ENCODE measurements at places on chromosomes 4 and X.

GRCh38 chr4:19130866-19131265, 1109.3 kb upstream of the LCORL start:
- no peak for DNase-seq

DNA sequence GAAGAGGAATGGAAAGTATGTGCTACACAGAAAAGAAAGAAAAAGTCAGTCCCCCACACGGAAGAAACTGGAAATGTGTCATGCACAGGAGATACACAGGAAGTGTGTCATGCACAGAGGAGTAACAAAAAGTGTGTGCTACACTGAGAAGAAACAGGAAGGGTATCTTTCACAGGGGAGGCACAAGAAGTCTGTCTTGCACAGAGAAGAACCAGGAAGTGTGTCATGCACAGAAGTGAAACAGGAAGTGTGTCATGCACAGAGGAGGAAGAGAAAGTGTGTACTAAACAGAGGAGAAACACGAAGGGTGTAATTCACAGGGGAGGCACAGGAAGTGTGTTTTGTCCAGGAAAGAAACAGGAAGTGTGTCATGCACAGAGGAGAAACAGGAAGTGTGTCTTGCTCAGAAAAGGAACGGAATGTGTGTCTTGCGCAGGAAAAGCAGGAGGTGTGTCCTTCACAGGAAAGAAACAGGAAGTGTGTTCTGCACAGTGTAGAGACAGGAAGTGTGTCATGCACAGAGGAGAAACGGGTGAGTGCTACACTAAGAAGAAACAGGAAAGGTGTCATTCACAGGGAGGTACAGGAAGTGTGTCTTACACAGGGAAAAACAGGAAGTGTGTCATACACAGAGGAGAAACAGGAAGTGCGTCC, 527.2 kb upstream of the PRKX start:
- DNase-seq: no peak

GRCh38 chr4:13481569-13481968, 2.6 kb downstream of the RAB28 start:
- DNase-seq: no peak

- DNase-seq: peak; percentile 11
These were observed 5.6 kb upstream of the CT47C1 start for GRCh38 chrX:119067023-119067739.

GRCh38 chr4:164224871-164225270, 529.1 kb upstream of the SMIM31 start:
- no peak for DNase-seq

DNA sequence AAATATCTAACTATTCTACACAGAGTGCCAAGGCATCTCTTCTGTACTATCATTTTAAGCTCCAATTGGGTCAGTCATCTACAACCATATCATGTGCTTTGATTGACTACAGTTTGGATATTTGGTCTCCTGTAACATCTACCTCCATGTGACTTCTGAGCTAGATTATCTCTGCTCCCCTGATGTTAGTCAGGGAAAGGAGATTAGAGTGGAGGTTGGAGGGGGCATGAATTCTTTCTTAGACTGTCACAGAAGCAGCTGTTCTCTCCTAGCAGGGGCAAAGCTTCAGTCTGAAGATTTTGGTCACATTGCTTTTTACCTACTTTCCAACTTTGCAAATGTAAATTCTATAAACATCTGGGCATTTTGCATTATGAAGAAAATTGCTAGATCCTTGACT, 62.6 kb upstream of the C4orf54 start:
- no peak for DNase-seq

DNA sequence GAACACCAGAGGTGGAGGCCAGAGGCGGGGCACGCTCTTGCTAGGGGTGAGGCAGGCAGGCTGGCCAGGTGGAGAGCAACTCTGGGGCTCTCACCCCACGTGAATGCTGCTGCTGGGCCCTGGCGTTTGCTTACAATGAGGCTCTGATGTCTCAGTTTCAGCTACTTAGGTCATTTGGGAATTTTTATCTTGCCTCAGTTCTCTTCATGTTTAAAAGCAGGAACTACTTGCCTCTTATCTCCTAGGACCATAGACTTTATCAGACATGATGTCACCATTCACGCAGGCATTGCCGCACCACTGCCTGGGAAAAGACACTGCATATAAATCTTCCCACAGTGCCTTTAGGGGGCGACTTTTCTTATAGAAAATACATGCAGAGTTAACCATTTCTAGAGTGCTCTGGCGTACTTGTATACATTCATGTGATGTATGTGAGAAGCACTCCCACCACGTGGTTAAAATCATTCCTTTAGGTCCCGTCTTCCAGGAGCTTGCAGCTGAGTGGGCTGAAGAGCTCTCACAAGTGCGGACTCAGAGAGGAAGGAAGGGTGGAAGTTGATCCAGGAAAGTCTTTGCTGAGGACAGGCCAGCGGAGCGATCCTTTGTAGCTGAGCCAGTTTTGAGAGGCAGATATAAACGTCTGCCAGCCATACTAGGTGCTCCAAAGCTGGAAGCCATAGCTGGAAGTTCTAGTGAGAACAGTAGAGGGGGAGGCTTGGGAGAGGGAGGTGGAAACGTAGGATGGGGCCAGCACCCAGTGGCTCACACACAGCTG, 84.3 kb upstream of the CLDN34 start:
- no peak for DNase-seq

GRCh38 chr4:2261853-2262144, at the start of gene MXD4:
MXD4 (minus strand) TSS chr4:2262109; CDS start chr4:2261980, 129 bp downstream.
- no peak for DNase-seq

DNA sequence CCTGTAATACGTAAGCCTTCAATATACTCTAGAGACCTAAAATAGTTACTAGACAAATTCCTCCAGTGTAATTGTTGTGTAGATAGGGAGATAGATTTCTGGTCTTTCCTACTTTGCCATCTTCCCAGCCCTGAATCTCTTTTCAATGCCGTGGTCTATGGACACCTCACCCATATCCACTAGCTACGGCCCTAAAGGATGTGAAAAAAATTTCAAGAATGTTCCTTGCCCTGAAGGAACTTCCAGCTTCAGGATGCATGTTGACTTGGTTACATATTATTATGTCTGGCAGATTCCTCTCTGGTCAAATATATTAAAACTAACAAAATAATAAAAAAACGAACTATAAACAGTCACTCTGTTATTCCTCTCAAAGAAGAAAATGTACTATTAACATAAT, 52.4 kb upstream of the TSPAN5 start:
- DNase-seq: no peak

GRCh38 chrX:124023838-124024238, 62.3 kb downstream of the STAG2 start:
- no peak for DNase-seq

DNA sequence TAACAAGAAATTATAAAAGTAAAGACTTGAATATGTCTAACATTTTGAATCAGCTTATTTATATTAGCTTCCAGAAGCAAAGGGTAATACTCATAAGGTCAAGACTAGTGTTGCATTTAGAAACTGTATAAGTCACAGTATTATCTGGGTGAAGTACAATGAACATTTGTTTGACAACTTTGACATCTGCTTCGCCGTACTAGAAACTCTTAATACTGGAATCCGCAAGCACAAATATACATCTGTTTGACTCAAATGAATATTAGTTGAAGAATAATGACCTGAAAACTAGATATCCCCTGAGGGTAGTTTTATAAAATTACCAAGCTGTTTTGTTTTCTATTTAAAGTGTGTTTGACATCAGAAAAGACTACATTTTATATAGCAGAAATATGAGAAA, 135.4 kb upstream of the ATOH1 start:
- no peak for DNase-seq

DNA sequence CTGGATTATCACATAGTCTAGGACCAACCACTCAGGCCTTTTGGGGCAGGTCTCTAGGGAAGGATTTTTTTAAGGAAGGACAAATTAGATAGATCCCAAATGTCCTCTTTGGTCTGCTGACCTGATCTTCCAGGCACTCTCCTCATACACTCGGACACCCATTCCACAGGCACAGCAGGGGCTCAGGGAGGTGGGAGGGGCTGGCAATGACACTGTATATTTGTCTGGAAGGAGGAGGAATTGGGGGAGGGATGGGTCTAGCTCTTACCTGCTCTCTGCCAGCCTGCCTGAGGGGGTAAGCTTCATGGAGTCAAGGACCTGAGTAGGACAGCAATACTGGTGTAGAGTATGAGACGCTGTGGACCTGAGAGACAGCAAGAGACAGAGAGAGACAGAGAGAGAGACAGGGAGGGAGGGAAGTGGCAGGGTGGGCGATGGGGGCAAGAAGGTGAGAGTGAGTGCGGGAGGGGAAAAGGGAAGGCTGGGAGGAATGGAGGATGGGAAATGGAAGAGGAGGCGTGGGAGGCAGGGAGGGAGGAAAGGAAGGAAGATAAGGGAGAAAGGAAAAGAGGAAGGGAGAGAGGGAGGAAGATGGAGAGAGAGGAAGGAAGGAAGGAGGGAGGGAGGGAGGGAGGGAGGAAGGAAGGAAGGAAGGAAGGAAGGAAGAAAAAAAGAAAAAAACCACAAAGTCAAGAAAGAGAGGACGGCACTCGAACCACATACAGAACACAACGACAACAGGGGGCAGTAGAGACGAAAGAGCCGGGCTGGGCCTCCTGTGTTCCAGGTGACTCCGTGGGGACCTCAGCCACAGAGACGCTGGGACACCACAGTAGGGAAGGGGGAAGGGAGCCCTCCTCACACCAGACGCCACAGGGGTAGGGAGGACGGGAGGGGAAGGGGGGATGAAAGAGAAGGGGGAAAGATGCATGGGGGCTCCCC, 1.8 kb downstream of the IQSEC2 start:
- DNase-seq: no peak

- DNase-seq: no peak
These were observed 1026.0 kb downstream of the ADGRL3 start for GRCh38 chr4:62226082-62226481.

DNA sequence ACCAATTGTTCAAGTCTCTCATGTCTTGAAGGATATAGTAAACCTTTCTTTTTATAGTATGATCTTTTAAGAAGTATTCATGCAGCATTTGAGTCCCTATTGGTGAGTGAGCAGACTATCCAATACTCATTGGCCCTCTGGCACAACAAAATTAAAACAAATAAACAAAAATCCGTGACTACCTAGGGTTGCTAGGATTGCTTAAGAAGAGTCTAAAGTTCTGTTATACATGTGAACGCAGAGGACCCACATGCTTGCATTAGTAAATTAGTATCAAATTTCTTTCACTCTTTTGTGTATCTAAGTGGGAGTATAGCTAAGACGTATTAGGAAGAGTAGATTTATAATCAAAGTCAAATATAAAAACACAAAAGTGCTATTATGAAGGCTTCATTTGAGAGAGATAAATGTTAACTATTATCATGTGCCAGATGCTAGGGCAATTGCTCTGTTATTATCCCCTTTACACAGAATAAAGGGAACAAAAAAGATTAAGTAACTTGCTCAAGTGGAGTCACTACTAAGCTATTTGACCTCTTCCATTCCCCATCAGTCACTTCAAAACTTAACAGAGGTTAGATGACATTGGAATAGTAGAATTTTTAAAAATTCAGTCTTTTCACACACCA, 29.2 kb upstream of the LARP1B start:
- DNase-seq: no peak

DNA sequence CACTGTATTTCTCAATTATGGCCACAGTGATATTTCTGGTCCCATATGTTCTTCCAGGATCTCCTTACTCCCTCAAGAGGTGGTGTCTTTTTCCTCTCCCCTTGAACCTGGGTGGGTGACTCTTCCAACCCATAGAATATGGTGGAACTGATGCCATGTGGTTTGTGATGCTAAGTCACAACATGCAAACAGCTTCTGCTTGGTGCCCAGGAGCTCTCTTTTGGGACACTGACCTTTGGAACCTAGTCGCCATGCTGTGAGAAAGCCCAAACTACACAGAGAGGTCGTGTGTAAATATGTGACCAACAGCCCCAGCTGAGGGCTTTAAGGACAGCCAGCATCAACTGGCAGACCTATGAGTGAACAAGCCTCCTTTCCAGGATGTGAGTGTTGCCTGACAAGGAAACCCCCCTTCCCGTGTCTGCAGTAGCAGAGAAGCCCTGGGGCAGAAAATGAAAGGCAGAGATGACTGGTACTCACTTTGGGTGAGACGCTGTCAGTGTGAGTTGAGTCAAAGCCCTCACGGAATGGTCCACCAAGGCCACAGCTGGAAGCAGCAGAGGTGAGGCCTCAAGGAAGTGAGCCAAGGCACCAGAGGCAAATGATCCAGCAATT, 223.4 kb downstream of the BCOR start:
- DNase-seq: no peak

GRCh38 chrX:41688835-41689234, at the start of gene GPR34:
GPR34 (plus strand) TSS chrX:41688973; CDS start chrX:41695634, 6,661 bp downstream.
- no peak for DNase-seq

DNA sequence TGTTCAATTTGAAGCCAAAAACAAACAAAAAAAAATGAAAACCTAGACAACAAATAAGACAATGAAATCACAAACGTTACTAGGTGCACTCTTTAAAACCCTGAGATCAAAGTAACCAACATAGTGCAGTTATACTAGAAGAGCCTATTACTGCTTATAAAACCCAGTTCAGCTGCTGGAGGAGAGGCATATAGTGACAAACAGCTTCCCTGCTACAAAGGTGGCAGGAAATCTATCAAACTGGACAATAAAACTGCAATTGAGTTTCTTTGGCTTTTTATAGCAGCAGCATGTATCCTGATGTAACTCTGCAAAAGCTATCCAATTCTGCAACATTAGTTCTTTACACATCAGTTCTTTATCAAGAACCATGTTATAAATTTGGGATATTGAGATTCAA, 155.6 kb downstream of the LRBA start:
- DNase-seq: no peak

DNA sequence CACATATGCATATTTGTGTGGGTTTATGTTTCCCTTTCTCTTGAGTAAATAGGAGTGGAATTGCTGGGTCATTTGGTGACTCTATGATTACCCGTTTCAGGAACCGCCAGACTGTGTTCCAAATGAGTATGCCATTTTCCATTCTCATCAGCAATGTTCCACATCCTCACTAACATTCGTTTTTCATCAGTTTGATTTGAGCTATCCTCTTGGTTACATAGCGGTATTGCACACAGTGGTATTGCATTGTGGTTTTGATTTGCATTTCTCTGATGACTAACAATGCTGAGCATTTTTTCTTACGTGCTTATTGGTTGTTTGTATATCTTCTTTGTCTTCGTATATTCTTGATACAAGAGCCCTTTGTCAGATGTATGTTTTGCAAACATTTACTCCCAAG, 218.0 kb upstream of the AMOT start:
- no peak for DNase-seq
